ENCODE measurements at places on chromosomes 4 and X. TPM values are rescaled to one million over a fixed set of nuclear protein-coding genes. Genes with fewer than 3 reads are reported as not detected.

DNA sequence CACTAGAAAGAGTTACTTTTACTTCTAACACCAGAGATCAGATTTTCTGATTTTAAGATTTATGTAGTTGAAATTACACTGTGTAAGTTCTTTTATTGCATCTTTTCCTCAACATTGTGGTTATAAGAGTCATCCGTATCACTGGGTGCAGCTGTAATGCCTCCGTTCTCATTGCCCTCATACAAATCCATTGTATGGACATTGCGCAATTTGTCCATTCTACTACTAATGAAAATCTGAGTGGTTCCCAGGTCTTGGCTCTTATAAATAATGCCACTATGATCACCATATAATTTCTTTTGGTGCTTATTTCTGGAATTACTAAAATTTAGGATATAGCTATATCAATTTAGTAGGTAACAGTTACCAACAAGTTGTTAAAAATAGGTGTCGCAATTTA lies 614.0 kb upstream of the GALNT7 start:
- DNase-seq = no peak

DNA sequence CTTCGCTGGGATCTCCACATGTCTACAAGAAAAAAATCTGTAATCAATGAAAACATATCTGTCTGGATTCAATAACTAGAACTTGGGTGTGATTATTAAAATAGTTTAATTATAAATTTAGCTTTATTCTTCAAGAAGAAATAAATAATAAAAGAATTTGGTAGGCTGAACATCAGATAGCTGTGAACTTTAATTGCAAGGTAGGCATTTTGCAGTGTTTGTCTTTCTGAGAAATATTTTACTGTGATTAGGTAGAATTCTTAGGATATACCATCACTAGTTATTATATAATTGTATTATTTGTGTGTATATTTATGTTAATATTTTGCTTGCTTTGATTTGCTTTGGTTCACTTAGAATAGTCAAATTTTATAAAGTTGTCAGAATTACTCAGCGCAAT lies 409.4 kb downstream of the PCDH18 start:
- DNase-seq = no peak

- no peak for DNase-seq
Observed at GRCh38 chrX:141341743-141342142, 99.4 kb upstream of the SPANXC start.

DNA sequence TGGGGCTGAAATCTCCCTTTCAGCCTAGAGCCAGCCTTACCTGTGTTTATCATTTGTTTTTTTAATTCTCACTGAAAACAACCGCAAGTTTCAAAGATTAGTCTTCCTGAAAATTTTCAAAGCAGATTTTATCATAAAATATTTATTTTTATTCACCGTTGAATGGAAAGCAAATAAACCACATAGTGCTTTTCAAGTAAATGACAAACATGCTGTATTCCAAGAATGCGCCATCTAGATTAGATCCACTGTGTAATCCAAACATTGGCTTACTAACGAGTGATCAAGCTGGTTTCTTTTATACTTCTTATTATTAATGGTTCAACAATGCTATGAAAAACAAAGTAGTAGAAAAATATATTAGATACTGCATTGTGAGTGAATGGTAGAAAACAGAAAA lies 1176.2 kb upstream of the IGFBP7 start:
- DNase-seq = no peak

DNA sequence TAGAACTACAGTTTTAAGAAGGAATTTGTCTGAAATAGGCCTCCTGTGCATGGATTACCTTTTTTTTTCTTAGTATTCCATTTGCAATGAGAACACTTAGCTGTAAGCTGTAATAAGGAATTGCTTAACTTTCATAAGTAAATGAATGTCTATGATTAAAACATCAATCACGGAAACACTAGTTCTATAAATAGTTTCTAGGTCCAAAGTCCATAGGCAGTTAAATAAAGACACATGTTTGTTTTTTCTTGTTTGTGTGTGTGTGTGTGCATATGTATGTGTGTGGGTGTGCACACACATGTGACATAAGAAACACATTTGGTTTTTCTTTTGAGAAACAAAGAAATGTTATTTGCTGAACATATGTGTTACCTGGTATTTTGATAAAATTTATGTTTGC lies 11.2 kb downstream of the GPRIN3 start:
- no peak for DNase-seq

- no peak for DNase-seq
Observed at GRCh38 chr4:167185465-167185864, 48.8 kb downstream of the SPOCK3 start.

GRCh38 chrX:76029385-76029784 lies 143.5 kb upstream of the PBDC1 start:
- DNase-seq = no peak

- no peak for DNase-seq
Observed at GRCh38 chrX:150587585-150588503, 19.4 kb downstream of the MTM1 start.

DNA sequence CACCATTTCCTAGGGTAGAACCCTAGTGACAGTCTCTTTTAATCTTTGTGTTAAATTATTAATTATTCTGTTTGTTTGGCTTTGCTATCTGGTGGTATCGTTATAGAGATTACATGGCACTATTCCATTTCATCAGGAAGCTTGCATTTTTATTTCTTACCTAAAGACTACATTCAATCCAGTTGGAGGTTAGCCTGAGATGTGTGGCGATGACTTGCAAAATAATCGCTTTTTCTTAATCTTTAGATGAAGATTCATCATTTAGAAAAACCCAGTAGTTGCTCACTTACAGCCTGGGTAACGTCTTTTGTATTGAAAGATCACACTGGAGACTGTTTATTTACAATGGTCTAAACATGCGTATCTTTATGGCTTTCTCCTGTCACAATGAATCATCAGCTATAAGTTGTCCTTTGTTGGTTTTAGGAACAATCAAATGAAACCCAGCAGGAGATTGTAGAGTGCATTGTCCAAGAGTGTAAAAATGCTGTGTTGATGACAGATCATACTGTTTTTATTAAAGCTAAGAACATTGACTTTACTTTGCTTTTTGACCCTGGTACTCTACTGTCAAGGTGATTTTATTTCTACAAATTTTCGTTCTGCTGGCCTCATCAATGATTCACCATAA lies 281.7 kb upstream of the PITX2 start:
- DNase-seq = no peak

DNA sequence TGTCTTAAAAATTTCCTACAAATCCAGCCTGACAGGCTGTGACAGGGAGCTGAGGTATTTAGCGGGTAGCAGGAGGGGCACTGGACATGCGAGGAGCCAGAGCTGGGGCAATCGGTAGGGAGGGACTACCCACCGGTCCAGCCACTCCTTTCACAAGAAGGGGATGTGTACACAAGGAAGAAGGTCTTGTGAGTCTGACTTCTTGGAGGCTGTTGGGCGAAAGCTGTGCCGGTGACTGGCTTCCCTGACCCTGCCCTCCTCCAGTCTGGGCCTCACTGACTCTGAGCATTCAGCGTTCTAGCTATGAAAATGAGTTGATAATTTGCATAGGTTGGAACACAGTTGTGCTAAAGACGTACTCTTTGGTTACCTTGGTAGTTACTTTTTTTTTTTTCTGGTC lies 12.7 kb upstream of the CXCL8 start:
- no peak for DNase-seq

GRCh38 chr4:139461022-139461628 lies 7.2 kb downstream of the RAB33B start:
- no peak for DNase-seq

GRCh38 chr4:70943114-70943513 lies 40.9 kb downstream of the MOB1B start:
- DNase-seq = no peak

- no peak for DNase-seq
Observed at GRCh38 chr4:14217401-14217800, 589.9 kb upstream of the BOD1L1 start.

- no peak for DNase-seq
Observed at GRCh38 chrX:132652871-132653270, 164.0 kb upstream of the MBNL3 start.

DNA sequence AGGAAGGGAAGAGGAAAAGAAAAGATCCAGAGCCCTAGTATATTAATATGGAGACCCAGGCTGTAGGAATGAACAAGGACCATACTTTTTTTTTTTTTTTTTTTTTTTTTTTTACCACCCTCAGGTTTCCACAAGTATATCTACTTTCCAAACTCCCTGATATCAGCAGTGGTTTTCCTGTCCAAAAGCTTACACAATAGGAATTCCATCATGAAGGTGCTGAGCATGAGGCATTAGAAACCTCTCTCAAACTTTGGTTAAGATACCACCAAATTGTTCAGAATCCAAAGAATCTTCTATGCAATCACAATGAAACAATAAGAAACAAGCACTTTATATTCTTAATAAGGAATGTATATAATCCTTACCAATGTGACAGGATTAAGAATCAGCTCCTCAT lies 26.5 kb downstream of the RPS6KA3 start:
- DNase-seq = no peak

GRCh38 chr4:122889726-122890125 lies 32.7 kb downstream of the NUDT6 start:
- no peak for DNase-seq

DNA sequence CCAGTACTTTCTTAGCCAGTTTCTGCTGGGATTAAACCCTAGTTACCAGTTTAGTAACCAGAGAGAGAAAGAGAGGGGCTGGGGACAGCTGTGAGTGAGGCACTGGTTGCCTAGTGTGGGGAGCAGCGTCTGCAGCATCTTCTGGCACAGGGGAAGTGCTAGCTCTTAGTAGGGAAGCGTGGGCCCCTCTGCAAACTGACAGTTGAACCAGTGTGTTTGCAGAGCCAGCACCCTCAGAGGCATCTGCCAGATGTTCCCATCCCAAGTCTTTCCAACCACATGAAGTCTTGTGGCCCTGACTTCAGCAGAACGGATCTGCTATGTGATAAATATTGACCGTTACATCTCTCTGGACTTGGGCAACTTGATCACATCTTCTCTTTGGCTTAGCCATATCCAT lies 15.0 kb downstream of the RBMX2 start:
- DNase-seq = no peak

GRCh38 chr4:166301266-166301665 lies 428.2 kb downstream of the TLL1 start:
- DNase-seq = no peak

- DNase-seq = no peak
Observed at GRCh38 chr4:137471461-137471860, 60.8 kb downstream of the PCDH18 start.

GRCh38 chrX:150525061-150525919 lies 43.1 kb upstream of the MTM1 start:
- no peak for DNase-seq

DNA sequence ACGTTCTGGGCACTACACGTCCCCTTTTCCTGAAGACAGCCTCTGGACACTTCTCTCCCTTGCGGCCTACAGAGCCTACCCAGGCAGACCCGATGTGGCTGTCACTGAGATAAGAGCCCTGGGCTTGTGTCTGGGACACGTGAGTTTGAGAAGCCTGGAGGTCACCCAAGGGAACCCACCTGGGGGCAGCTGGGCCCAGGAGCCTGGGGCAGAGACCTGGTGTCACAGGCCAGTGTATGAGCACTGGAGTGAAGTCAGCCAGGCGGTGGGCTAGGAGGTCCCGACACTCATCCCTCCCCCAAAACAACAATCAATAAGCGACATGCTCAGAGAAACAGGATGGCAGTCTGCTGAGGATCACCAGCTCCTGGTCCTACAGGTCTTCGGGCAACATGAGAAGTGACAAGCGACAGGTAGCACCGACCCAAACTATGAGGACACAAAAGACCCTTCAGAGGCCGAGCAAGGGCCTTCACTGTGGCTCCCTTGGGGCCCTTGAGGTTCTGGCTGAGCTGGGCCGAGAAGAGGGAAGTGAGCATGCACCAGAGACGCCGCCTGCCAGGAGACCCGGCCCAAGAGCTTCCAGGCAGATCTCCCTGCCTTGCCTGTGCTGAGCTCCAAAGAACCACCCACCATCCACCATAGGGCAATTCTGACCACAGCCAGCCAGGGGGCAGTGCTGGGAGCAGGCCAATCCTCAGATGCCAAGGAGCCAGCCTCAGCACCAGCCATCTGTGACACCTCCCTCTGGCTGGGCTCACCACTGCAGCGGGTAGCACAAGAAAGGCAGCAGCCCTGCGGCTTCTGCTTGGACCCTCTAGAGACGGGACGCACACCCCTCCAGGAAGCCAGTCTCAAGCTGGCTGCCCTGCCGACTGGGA lies 11.0 kb upstream of the DUSP9 start:
- DNase-seq = no peak

DNA sequence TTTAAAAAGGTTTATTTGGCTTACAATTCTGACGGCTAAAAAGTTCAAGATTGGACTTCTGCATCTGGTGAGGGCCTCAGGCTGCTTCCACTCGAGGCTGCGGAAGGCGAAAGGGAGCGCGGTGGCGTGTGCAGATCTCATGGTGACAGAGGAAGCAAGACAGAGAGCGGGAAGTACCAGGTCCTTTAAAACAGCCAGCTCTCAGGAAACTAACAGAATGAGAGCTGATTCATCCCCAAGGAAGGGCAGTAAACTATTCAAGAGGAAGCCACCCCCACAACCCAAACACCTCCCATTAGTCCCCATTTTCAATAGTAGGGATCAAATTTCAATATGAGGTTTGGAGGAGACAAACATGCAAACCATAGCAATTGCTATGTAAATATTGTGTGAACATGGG lies 2144.2 kb upstream of the AGA start:
- no peak for DNase-seq

DNA sequence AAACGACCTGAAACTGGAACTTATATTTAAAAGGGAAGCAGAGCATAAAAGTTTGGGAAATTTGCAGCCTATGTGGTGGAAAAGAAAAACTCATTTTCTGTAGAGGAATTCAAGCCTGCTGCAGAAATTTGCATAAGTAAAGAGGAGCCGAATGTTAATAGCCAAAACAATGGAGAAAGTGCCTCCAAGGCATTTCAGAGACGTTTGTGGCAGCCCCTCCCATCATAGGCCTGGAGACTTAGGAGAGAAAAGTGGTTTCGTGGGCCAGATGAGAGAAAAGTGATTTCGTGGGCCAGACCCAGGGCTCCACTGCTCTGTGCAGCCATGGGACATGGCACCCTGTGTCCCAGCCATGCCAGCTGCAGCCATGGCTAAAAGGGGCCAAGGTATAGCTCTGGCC lies 361.9 kb downstream of the PCDH19 start:
- DNase-seq = no peak

Gene GYPE
- 2.9 TPM for polyA plus RNA-seq

Gene RASGEF1B
- 9.5 TPM for polyA plus RNA-seq

Gene SMAD1
- polyA plus RNA-seq = 69.4 TPM

Gene PRDM5
- 17.5 TPM for polyA plus RNA-seq

Gene MED14
- polyA plus RNA-seq = 62.2 TPM

Gene TLR1
- 3.1 TPM for polyA plus RNA-seq

Gene ZNF185
- polyA plus RNA-seq = 40.9 TPM

Gene SPATA4
- polyA plus RNA-seq = 1.5 TPM

Gene ALAS2
- 10.6 TPM for polyA plus RNA-seq

Gene FGB
- polyA plus RNA-seq = 6.5 TPM

Gene APEX2
- 16.0 TPM for polyA plus RNA-seq

Gene PRDM8
- 2.0 TPM for polyA plus RNA-seq

Gene IL15
- polyA plus RNA-seq = 1.6 TPM

Gene RAI2
- polyA plus RNA-seq = 9.3 TPM

Gene PAGE2
- polyA plus RNA-seq = not detected

Measured in left renal cortex interstitium (tissue), 4 donors.